ENCODE measurements at places on chromosomes 16 and 17. TPM values are rescaled to one million over a fixed set of nuclear protein-coding genes. Genes with fewer than 3 reads are reported as not detected.

DNA sequence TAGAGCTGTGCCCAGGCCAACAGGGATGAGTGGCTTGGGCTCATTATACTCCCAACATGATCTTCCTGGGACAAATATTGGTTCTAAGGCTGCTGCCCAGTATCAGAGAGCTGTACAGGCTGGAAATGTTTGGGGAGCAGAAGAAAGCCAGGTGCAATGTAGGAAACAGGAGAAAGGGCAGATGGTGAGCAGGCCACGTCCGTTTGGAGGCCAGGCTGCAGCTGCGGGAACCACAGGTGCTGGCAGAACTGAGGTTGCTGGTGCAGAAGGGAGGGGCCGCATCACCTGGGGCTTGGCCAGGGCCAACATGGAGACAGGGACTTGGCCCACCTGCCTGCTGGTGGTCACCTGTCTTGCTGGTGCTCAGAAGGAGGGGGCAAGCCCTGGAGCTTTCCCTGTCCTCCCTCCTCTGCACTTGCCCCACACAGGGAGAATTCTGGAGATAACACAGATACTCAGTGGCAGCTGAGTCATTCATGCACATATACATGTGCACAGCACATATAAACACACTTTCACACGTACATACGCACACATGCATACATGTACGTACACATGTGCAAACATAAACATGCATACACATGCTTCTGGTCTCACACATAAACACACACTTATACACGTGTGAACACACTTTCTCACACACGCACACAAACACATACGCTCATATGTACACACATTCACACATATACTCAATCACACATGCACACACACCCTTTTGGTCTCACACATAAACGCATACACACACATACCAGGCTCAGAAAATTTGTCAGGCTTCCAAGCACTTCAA, 67.7 kb downstream of the WSCD1 start:
- no peak for DNase-seq

- DNase-seq: no peak
Measured at GRCh38 chr17:19645734-19646201, 2.8 kb upstream of the ALDH3A2 start.

- no peak for DNase-seq
Measured at GRCh38 chr17:82283208-82283749, 9.8 kb upstream of the CSNK1D start.

DNA sequence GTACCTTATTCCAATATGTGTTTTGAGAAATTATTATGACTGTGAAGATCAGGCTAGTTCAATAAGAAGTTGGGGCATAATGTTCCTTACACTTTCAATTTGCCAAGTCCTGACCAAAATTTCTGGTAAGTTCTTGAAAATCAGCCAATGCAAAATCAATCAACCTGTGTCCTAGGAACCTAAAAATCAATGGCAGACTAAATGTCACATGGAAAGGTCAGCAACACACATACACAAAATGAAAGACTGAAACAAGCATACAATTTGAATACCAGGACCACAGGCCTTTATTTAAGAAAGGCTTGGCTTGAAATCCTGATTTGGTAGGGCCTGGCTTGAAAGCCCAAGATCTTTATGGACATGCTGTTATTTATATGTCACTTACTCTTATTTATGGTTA, 155.5 kb upstream of the ZKSCAN2 start:
- no peak for DNase-seq

DNA sequence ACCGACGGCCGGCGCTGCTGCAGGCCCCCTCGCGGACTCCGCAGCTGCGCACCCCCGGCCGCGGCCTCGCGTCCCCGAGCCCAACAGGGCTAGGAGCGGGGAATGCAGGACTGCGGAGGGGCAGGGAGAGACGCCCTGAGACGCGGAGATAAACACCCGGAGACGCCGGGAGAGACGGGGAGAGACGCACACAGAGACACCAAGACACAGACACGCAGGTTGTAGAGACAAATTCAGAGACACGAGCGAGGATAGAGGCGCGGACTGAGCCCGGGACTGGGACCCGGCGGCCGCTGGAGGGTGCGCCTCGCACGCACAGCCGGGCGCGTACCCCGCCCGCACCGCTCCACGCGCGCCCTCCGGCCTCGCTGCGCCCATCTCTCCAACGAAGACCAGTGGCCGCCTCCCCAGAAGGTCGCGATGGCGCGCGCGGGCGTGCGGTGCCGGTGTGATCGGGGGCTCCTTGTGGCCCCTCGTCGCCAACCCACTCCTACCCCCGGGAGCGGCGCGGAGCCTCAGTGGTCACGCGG, 902 bp downstream of the STAC2 start:
- no peak for DNase-seq

- DNase-seq: no peak
Measured at GRCh38 chr16:66521951-66522771, 27.8 kb downstream of the TK2 start.

DNA sequence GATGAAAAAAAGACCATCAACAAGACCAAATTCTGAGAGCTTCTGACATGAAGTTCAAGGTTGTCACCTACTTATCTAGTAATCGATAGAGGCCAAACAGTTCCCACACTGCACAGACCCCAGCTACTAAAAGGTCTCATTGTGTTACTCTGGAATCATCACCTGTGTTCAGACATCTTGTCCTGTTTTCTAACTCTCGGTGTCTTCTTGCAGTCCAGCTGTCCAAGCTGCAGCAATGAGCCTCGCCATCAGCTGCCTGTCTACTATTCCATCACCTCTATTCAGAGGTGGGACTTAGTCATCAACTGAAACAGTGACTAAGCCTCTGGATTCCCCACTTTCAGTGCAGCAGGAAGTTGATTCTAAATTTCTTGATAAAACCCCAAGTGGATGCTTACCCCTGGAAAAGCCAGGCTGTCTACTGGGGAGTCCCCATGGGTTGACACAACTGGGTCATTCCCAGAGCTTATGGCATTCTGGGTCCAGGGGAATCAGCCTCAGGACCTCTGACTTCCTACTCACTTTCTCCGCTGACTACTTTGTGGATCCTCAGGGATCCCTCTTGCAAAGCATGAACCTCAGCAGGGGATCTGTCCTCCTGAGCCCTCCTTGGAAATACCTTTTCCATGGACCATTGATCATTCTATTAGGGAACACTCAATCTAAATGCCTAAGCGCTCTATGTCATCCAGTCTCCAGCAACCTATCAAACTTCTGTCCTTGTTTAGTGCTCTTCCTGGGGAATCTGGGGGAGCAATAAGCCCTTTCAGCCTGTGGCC, 46.5 kb downstream of the HNF1B start:
- DNase-seq: no peak

DNA sequence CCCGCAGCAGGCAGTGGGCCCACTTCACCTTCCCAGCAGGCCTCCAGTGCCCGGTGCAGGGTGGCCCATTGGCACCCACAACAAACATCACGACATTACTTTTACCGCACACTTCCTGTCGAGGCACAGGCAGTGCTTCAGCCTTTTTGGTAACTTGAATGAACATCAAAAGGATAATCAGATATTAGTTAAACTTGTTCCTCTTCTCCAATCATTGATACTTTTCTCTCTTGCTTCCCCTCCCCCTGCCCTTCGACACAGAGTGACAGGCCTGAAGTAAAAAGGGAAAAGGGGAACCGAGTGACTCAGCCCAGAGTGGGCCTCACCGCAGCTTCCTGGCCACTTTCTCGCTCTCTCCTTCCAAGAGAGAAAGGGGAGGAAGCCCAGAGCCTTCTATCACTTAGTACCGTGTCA, 507.0 kb downstream of the MAF start:
- no peak for DNase-seq

GRCh38 chr16:87931504-87931903, 4.8 kb downstream of the CA5A start:
- DNase-seq: no peak

TEKT3 gene
- not detected for total RNA-seq

ABCA10 gene
- total RNA-seq: 0.58 TPM

TMIGD1 gene
- total RNA-seq: not detected

RNF151 gene
- not detected for total RNA-seq

CD300A gene
- total RNA-seq: not detected

EVPLL gene
- not detected for total RNA-seq

ESRP2 gene
- 2.9 TPM for total RNA-seq

USP6 gene
- not detected for total RNA-seq

KRT33B gene
- not detected for total RNA-seq
